ENCODE measurements at places on chromosomes 7 and 10. TPM values are rescaled to one million over a fixed set of nuclear protein-coding genes. Genes with fewer than 3 reads are reported as not detected.

KNDC1 gene
- 5.6 TPM for total RNA-seq

GRCh38 chr10:87847550-87847949 lies 15.8 kb downstream of the KLLN start:
- no peak for DNase-seq

DNA sequence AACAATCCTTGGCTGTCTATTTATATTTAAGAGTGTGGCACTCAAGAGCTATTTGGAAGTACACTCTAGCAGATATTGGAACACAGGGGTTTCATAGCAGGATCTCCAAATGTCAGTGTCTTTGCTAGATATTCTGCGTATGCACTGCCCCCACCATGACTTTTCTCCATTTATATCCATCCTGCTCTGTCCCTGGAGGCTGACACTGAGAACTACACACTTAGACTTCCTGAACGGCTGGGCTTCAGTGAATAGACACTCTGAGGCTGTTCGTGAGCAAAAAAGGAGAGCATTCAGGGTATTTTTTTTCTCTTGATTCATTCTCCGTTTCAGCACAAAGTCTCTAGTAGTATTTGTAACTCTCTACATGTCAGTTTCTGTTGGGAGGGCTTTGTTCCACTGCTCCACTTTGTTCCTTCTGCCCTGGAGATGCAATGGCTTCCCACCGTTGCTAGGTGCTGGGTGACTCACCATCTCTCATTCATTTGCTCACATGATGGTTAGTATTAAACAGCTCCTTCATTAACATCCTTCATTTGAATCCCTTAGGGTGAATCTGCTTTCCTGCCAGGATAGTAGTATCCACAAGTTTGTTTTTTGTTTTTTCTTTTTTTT lies 155.9 kb upstream of the SLC13A1 start:
- no peak for DNase-seq

DNA sequence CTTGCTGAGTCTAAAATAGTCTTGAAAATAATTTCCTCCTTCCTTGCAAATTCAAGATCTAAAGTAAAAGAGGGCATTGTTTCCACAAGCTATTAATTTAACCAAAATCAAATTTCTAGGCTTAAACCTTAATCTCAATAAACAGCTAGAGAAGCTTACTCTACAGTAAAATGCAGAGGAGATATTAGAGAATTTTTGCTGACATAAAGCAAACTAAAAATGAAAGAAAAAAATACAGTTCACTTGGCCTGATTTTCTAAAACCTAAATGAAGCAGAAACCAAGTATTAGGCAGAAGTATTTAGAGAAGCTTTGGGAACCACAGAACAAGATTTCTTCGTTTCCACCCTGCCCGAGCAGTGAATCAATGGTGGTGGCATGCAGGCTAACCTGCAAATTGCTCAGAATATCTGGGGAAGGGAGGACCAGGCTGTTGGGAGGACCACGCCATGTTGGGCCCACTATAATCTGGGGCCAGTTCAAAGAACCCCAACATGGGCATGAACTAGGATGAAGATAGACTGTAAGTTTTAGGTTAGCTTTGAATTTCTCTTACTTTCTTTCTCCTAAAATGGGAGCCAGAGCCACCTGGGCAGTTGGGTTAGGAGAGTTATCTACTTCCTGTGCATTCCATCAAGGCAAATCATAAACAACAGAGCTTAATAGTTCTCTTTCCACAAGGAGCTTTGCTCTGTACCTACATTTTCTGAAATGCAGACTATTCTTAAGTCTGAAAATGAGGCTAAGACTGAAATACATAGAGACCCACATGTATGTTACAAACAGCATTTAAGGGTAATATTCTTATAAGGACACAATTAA lies 4.1 kb downstream of the LAMB1 start:
- no peak for DNase-seq

DNA sequence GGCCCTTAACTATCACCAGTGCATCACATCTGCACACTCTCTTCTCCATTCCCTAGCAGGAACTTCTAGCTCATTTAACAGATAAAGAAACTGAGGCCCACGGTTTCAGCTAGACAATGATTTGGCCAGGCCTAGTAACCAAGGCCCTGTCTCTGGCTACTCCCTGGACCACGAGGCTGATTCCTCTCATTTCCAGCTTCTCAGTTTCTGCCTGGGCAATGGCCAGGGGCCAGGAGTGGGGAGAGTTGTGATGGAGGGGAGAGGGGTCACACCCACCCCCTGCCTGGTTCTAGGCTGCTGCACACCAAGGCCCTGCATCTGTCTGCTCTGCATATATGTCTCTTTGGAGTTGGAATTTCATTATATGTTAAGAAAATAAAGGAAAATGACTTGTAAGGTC lies 13.5 kb downstream of the AQP1 start:
- DNase-seq: no peak

DNA sequence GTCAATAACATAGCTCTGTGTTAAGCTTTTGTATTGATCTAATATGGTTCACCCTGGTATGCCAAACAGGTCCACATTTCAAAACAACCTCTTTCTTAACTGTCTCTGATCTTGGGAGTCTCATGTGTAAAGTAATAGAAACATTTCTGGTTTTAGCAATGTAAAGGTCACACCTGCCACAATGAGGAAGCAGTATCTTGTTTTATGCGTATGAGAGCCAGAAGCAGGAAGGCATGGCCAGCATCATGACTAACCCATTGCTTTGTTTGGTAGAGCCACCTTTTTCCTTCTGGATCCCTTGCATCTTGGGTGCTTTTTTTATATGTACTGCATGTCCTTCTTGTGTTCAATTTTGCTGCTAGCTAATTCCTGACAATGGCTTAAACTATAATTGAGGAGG lies 411.3 kb upstream of the SEMA3C start:
- DNase-seq: no peak

- peak; percentile 85 for DNase-seq
Observed at GRCh38 chr10:43854007-43854406, 205.3 kb upstream of the ZNF32 start.

DNA sequence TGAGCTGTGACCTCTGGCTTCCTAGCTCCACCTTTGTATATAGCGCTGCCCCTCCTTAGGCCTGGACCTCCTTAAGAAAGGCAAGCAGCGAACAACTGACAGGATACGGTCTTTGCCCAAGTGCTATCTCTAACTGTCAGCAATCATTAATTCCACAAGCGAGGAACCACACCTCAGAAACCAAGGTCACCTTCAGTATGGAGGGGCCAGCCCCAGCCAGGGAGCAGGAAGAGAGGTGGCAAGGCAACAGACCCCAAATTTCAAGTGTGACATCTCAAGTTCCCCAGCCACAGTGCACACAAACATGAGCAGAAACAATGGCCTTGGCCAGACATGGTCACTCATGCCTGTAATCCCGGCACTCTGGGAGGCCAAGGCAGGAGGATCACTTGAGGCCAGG lies 4.8 kb upstream of the AOC1 start:
- DNase-seq: no peak

DNA sequence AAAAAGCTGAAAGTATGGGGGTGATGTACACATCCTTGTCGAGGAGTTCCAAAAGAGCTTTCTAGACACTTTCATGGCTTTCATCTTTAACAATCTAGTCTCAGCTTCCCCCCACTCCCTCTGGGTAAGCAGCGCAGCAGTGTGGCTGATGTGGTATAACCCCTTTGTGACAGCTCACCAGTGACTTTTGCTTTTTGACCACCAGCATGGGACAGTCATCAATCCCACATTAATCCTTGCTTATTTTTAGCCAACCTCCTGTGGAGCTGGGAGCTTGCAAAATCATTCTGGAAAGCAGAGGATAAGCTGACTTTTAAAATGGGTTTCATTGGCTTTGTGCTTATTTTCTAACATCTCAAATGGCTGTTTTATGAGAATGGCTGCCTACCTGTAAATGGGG lies 272.7 kb downstream of the HDAC9 start:
- no peak for DNase-seq
